ENCODE measurements at places on chromosomes 2 and 18.

GRCh38 chr2:10087360-10087759 lies 7.1 kb upstream of the CYS1 start:
- no peak for DNase-seq

GRCh38 chr2:240134956-240135520 lies 1.1 kb downstream of the COPS9 start:
- DNase-seq: no peak

DNA sequence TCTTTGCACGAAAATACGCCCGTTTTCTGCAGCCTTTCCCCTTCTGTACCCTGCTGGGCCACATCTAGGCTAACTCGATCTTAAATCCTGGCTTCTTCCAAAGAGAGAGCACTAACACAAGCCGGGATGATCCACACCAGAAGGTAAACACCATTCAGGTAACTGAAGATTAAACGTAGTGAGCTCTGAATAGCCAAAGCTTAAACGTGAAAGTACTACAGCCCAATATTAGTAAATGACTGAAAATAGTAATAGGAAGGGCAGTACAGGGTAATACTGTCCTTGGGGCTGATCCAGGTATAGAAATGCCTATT lies 422 bp upstream of the MRPL53 start:
- DNase-seq: no peak

GRCh38 chr2:157932480-157933159 lies 56.5 kb upstream of the ACVR1 start:
- DNase-seq: no peak

GRCh38 chr2:224343226-224343625 lies 58.7 kb downstream of the FAM124B start:
- no peak for DNase-seq

GRCh38 chr2:238970553-238971081 lies 122.7 kb downstream of the TWIST2 start:
- no peak for DNase-seq

- DNase-seq: no peak
These were observed 110.2 kb upstream of the RBBP8 start for GRCh38 chr18:22822841-22823508.
